ENCODE measurements at places on chromosomes 4 and X. TPM values are rescaled to one million over a fixed set of nuclear protein-coding genes. Genes with fewer than 3 reads are reported as not detected.

KCNE5 gene
- total RNA-seq: not detected

CSN1S1 gene
- not detected for total RNA-seq

ANOS1 gene
- total RNA-seq: 5.8 TPM

XAGE1A gene
- total RNA-seq: not detected

SLC10A4 gene
- not detected for total RNA-seq

ADH1A gene
- 0.57 TPM for total RNA-seq

ETDA gene
- total RNA-seq: not detected

P2RY10 gene
- total RNA-seq: 0.20 TPM

GAGE12E gene
- total RNA-seq: not detected

DUSP21 gene
- not detected for total RNA-seq

RNF175 gene
- 0.20 TPM for total RNA-seq

TRIML2 gene
- total RNA-seq: not detected

SLITRK4 gene
- total RNA-seq: 0.22 TPM

PABPC1L2B gene
- total RNA-seq: not detected

PCDH7 gene
- 53.4 TPM for total RNA-seq

CCDC110 gene
- total RNA-seq: 0.99 TPM

GJB1 gene
- not detected for total RNA-seq

BGN gene
- 40.6 TPM for total RNA-seq

DRD5 gene
- not detected for total RNA-seq

SPANXA2 gene
- not detected for total RNA-seq

RAB41 gene
- not detected for total RNA-seq

CLNK gene
- total RNA-seq: not detected

PPP2R2C gene
- total RNA-seq: 8.6 TPM

USP17L5 gene
- not detected for total RNA-seq

SSX1 gene
- total RNA-seq: not detected

ARMCX4 gene
- 5.5 TPM for total RNA-seq

XAGE3 gene
- not detected for total RNA-seq

ZNF732 gene
- total RNA-seq: not detected

PDE5A gene
- total RNA-seq: 7.6 TPM

PRKX gene
- 5.1 TPM for total RNA-seq

ERCC6L gene
- total RNA-seq: 0.05 TPM

FTSJ1 gene
- total RNA-seq: 15.1 TPM

CD40LG gene
- 0.15 TPM for total RNA-seq

ADGRG4 gene
- total RNA-seq: not detected

VEGFD gene
- total RNA-seq: 12.4 TPM

PAGE4 gene
- not detected for total RNA-seq

GSTCD gene
- total RNA-seq: 4.4 TPM

PCSK1N gene
- 0.32 TPM for total RNA-seq

RAB9B gene
- 25.1 TPM for total RNA-seq

MAGEE2 gene
- not detected for total RNA-seq

TBX22 gene
- not detected for total RNA-seq
